ENCODE measurements at places on chromosomes 12 and 14.

- DNase-seq, result peak; percentile 1
These were observed 606.5 kb downstream of the GALC start for GRCh38 chr14:87386524-87386923.

DNA sequence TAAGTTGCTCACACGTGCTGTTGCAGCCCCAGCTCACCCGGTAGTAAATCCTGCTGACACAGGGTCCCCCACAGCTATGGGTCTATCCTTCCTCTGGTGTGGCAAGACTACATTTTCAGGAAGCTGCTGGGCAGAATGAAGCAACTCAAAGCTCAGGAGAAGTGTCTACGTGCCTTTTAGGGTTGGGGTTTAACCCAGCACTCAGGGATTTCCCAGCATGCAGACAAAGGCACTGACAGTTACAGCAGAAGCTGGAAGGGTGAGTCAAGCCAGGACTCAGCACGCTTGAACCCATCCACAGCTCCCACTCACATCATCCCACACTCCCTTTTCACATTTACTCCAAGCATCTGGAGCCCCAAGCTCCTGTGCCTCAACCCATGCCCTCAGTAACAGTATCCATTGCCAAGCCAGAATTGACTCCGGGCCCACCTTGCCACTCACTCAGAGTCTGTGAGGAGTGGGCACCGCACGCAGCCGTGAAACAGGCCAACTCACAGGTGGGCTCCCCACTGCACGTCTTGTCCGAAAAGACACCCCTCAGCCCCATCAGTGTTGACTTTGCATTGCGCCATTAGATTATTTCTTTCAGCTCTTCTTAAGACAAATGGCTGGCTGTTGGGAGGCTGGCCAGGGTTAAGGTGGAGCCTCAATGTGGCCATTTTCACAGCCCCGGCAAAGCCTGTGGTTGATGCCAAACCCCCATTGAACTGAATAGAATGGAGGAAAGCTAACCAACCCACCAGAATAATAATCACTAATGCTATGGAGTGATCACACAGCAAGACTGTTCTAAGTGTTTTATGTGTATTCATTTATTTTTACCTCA is 59.6 kb downstream of the ZFP36L1 start:
- DNase-seq, result no peak

- DNase-seq, result no peak
These were observed 37.3 kb upstream of the CSRP2 start for GRCh38 chr12:76916170-76916540.

DNA sequence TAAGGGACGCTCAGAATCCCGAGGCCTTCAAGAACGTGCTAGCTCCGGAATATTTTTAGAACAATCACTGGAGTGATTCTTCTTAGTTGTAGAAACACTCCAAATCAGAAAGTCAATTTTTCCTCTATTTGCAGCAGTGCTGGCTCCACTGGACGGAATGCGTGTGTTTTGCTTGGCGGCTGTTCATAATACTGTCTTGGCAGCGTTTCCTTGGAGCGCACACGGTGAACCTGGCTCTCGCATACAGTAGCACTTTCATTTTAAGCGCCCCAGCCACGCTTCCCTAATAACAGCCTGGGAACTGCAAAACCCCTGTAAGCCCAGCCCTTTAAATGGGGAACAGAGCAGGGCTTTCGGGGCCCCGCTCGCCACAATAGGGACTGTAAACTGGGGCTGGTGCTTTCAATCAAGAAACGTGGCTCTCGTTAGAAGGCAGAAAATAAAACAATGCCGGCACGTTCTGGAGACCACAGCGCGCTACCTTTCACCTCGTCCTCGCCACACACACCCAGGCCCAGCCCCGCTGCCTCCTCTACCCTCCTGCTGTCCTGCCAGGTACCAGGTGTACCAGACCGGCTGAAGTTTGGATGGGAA is 79.9 kb downstream of the BCL11B start:
- DNase-seq, result peak; percentile 96

- no peak for DNase-seq
These were observed 78.6 kb downstream of the SLC15A5 start for GRCh38 chr12:16198884-16199283.

- DNase-seq, result peak; percentile 44
These were observed 113.0 kb downstream of the UNC79 start for GRCh38 chr14:93543766-93544165.

- no peak for DNase-seq
These were observed 23.0 kb downstream of the ZNF891 start for GRCh38 chr12:133107121-133107520.

- DNase-seq, result no peak
These were observed 421.1 kb downstream of the DPF3 start for GRCh38 chr14:72472845-72473244.
